Suprapubic skin (tissue), 4 donors: ENCODE measurements at places on chromosomes 11 and 22. TPM values are rescaled to one million over a fixed set of nuclear protein-coding genes. Genes with fewer than 3 reads are reported as not detected.
A peak's percentile ranks its signal among the peaks of the same experiment; 100 is the strongest.

- no peak for DNase-seq
These were observed 5.3 kb downstream of the PLEKHB1 start for GRCh38 chr11:73651661-73652045.

- DNase-seq = no peak
These were observed 276.9 kb downstream of the DCDC1 start for GRCh38 chr11:31092638-31093037.

- DNase-seq = no peak
These were observed 349.0 kb downstream of the CTTN start for GRCh38 chr11:70747285-70747684.

DNA sequence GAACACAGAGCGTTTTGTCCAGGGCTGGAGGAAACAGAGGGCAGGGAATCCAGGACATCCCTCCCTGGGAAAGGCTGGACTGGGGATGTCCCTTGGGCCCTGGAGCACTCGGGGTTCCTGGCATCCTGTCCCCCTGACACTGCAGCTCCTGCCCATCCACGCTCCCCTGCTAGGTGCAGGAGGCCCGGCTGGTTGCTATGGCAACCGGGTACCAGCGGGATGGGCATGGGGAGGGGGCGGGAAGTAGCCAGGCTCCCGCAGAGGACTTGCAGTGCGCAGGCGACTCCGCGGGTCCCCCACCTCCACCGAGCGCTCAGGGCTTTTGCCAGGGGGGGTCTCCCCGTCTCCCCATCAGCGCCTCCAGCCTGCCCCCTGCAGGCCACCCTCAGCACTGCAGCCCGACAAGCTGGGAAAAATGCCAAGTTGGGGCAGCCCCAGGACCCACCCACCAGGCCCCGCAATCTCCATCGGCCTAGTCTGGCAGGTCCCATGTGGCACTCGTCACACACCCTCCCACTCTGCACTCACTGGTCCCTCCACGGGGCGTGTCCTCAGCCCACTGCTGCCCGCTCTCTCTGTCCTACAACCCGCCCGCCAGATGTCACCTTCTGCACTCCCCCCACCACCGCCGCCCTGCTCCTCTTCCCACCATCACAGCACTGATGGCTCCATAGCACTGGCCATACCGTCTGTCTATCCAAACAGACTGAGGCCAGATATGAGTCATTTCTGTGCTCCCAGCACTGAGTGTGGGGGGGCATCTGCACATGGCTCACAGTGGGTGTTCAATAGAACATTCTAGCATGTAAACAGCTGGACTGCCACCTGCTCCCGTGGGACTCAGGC, 31.5 kb downstream of the KIAA0930 start:
- DNase-seq = peak; percentile 86

DNA sequence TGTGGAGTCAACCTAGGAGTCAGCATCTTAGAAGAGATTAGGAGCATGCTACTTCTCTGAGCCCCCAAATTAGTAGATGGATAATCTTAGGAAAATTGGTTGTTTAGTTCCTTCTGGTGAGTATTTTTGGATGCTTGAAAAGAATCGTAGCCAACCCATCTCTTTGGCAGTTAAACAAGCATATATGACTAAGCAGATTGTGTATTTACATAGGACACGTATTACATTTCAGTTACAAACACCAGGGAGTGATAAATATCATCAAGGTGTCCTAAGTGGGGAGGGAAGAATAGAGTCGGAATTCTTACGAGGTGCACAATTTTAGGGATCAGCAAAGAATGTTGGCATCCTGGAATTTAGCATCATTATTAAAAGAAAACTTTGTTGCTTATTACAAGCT, 13.5 kb downstream of the PLET1 start:
- DNase-seq = no peak

- DNase-seq = no peak
These were observed 27.5 kb downstream of the TBC1D22A start for GRCh38 chr22:46789992-46790391.

DNA sequence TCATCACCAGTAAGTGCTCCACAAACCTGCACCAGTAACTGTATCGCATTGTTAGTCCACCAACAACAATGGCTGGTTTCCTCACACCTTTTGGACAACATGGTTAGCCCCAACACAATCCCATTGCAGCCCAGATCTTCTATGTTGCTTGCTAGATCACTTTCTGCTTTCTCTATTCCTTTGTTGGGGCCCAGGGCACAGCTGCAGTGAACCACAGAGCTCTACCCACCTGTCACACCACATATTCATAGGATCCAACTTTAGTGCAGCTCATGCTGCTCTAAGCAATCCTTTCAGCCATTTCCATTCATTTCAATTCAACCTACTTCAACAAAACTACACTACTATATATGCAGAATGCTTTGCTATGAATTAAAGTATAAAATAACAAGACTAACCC, 364.3 kb downstream of the DCDC1 start:
- no peak for DNase-seq

- no peak for DNase-seq
These were observed 233.0 kb downstream of the FAM76B start for GRCh38 chr11:95556342-95557163.

- no peak for DNase-seq
These were observed 97.9 kb downstream of the RCN1 start for GRCh38 chr11:32188785-32189184.

DNA sequence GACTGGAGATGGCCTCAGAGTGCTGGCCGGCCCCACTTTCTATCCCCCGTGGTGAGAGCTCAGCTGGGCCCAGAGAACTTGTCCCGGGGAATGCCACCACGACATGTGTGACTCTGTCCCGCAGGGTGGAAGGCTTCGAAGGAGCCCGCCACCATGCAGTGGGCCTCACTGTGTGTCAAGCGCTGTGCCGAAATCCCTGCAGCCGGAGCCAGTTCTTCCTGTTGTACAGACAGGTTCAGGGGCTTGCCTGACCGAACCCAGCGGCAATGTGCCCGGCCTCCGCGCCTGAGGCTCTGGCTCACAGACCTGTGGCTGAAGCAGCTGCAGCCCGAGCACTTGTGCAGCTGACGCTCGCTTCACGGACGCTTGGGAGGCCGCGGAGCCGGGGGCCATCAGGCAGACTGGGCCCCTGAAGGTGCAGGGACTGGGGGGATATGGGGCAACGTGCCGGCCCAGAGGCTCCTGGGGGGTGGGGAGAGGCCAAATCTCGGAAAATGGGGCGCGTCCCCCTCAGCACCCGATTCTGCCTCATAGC, 650 bp downstream of the PPM1F start:
- no peak for DNase-seq

DNA sequence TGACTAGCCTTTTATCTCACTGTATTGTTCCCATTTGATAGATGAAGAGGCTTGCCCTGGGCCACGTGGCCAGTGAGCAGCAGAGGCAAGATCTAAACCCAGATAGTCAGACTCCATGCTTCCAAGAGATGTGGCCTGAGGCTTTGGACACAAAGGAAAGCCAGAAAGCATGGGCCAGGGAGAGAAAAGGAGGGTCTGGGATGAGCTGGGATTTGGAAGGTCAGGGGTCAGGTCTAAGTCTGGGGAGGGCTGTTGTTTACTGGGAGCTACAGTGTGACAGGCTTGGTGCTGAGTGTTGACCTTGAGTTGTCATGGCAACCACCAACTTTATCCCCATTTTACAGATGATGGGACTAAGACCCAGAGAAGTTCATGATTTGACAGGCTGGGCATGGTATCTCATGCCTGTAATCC, 2.1 kb downstream of the SLC35E4 start:
- no peak for DNase-seq

DNA sequence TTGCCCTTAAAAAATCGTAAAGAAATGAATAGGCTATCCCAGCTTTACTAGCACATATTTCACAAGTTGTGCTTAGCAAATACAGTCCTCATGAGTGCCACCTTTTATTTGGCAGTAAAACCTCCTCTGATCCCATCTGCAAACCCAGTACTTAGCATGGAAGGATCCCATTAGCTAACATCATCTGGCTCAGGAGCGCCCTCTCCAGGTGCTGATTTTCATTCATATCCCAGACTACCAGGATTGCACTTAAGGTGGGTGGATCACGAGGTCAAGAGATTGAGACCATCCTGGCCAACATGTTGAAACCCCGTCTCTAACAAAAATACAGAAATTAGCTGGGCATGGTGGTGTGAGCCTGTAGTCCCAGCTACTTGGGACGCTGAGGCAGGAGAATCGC, 76.1 kb upstream of the PAX6 start:
- no peak for DNase-seq

DNA sequence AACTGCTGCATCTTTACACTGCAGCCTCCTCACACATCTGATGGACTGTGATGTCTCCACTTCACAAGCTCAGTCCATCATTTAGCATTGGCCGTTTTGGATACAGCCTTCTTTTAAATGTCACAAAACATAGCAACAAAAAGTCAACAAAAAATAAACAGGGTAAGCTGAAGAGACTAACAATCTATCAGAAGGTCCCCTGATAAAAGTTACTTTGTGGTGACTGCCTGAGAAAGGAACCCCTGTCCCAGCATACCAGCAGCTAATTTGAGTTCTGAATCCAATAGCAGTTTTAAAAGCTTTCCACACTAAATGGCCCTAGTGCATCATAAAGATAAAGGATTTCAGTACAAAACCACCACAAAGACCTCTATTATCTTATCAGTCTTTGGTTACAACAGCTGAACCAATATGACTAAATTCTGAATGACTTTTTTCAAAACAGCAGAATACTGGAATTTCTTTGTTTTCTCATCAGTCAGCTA, 162.4 kb downstream of the SOX6 start:
- no peak for DNase-seq

GRCh38 chr11:47628026-47628425, 14.3 kb downstream of the MTCH2 start:
- no peak for DNase-seq

DNA sequence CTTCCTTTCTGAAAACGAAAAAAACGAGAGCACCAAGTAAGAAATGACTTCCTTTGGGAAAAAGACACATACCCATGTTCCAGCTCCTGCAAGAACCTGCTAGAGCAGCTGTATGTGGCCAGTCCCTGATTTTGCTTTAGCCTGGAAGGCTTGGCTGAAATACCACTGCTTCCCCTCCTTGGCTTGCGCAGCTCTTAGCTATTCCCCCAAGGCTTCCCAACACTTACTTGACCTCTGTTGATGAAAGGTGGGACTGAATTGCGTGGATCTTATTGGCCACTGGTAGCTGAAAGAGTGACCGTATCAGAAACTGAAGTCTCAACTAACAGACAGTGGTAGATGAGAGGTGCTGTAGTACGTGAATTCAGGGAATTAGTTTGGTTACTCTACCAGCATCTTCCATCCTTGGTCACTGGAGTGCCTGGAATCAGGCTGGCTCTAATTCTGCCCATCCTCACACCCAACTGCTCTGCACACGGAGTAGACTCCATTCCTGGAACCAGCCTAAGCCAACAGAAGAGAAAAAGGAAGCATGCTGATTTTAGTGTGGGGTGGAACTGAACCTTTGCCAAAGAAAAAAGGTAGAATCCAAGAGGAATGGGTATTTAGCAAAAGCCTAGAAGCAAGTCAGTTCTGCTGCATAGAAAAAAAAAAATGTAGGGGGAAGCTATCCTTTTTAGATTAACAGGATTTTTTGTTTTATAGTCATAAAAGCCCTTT, 73.8 kb upstream of the CRTAM start:
- DNase-seq = no peak

DNA sequence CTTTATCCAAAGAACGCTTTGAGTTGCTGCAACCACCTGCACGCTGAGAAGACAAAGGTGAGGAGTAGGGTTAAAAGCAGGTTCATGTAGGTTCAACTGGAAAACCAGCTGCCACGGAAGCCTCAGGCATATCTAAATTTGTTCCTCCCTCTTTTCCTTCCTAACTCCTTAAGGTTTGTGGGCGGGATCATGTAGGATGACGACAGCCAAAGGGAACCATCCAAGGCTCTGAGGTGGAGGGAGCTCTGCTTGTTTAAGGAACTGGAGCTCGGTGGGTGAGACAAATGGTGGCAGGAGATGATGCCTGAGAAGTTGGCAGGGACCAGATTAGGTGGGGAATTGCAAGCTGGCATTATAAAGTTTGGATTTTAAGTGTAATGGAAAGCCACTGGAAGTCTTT, 60.3 kb downstream of the SPON1 start:
- no peak for DNase-seq

GRCh38 chr11:94513091-94513490, 830 bp downstream of the C11orf97 start:
- DNase-seq = no peak

- no peak for DNase-seq
These were observed 112.0 kb downstream of the DBX1 start for GRCh38 chr11:20048246-20048645.

GRCh38 chr11:38005597-38005996, 1407.6 kb upstream of the RAG2 start:
- DNase-seq = no peak

- DNase-seq = no peak
These were observed 40.5 kb downstream of the NAT10 start for GRCh38 chr11:34145847-34146381.

- no peak for DNase-seq
These were observed 9.3 kb downstream of the SELENOM start for GRCh38 chr22:31097941-31098631.

DNA sequence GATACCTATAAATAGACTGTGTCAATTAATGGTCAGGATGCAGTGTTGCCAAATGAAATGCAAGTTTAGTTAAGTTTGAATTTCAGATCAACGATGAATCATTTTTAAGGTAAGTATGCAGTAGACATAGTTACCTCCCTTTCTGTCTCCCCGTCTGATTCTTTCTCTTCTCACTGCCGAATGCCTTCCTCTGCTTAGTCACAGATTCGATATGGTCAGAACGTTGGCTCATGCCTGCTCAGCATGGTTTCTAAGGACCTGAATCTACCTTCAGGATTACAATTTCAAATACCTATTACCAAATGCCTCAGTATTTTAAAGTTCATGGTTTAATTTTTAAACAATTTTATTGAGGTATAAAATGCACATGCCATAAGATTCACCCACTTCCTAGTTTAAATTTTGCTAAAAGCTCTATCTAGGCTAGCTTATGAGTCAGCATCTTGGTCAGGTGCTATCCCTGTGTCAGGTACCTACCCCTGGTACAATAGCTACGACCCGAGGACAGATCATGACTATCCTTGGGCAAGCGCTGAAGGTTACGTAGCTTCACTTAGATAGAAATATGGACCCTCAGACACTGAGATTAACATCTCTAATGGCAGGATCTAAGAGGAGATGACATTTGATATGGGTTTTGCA, 78.2 kb upstream of the SPON1 start:
- DNase-seq = no peak

DNA sequence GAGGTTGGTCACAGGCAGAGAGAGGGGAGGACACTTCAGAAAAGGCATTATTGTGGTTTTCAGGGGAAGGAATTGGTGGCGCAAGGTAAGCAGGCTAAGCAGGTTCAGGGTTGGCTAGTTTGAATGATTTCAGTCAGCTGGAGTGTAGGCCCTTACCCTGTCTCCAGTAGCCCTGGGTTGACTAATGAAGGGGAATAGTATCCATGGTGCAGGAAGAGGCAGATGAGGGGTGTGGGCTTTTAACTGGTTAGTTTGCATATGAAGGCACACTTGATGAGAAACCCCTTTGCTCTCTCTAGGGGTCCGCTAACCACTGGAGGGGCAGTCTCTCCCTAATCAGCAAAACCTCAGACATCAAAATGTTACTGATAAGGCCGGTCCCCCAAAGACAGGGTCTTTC, 249.7 kb downstream of the AASDHPPT start:
- DNase-seq = no peak

The KCNK7 gene
- total RNA-seq = 183 TPM

The LRRC55 gene
- total RNA-seq = 0.08 TPM

The OR8D4 gene
- not detected for total RNA-seq

The SLC22A8 gene
- not detected for total RNA-seq

The HINFP gene
- 25.5 TPM for total RNA-seq

The PLAAT4 gene
- total RNA-seq = 3.3 TPM

The CRYBB1 gene
- total RNA-seq = not detected

The FHIP1B gene
- 78.7 TPM for total RNA-seq

The CD248 gene
- total RNA-seq = 31.6 TPM

The OR52A1 gene
- not detected for total RNA-seq

The MRGPRX4 gene
- total RNA-seq = not detected

The BBOX1 gene
- 46.2 TPM for total RNA-seq
